Endodermal cell (in vitro differentiated cells): ENCODE measurements at places on chromosomes 7 and 10. TPM values are rescaled to one million over a fixed set of nuclear protein-coding genes. Genes with fewer than 3 reads are reported as not detected.

The ADRA2A gene
- 0.13 and 0.27 TPM in 2 replicates for total RNA-seq

The FAM13C gene
- 2.5 to 8.5 TPM (median 2.7 TPM) in 3 replicates for total RNA-seq

The RPEL1 gene
- total RNA-seq = not detected in 2 replicates

GRCh38 chr10:49609006-49609282 lies 1.2 kb upstream of the SLC18A3 start:
- DNase-seq = peak; percentile 68

DNA sequence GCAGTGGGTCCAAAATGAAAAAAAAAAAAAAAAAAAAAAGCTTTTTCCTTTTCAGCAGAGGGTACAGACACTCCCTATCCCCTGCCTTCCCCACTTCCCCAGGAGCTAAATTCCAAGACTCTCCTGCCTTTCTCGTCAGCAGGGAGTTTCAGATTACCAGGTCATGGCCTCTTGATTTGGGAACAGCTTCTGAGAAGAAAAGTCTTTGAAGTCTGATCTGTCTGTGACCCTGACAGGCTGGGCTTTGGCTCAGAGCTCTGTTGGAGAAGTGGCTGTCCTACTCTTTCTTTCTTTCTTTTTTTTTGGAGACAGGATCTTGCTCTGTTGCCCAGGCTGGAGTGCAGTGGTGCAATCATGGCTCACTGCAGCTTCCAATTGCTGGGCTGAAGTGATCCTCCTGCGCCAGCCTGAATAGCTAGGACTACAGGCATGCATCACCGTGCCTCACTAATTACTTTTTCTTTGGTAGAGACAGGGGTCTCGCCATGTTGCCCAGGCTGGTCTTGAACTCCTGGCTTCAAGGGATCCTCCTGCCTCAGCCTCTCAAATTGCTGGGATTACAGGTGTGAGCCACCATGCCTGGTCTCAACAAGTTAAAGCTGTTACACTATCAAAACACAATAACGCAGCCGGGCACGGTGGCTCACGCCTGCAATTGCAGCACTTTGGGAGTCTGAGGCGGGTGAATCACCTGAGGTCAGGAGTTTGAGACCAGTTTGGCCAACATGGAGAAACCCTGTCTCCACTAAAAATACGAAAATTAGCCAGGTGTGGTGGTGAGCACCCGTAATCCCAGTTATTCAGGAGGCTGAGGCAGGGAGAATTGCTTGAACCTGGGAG lies 59.9 kb downstream of the COL26A1 start:
- DNase-seq = no peak

DNA sequence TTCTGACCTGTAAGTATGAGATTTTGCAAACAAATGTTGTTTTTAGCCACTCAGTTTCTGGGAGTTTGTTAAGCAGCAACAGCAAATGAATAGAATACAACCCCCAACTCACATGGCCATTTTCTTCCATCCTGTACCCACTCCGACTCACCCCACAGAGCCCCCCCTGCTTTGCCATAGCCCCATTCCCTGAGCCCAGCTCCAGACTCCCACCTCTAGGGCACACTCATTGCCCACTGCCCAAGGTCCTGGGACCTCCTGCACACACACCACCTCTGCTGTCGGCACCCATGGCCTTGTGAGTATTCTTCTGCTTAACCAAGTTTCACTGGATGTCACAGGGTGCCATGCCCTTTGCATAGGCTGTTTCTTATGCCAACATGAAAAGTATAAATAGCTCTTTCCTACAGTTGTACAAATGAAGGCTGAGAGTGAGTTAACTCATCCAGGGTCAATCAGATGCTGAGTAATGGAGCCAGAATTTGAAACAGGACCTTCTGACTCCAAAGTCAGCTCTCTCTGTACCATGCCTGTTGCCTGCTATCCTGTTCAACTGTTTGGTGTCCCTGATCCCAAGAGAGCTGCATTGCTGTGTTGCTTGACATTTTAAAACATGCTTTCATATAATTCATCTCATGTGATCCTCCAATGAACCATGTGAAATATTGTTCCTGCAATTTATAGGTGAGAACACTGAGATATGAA lies 367.8 kb upstream of the ZMIZ1 start:
- peak; percentile 22 for DNase-seq

- DNase-seq = no peak
These were observed 38.7 kb upstream of the GSAP start for GRCh38 chr7:77454802-77455201.

- peak; percentile 90 for DNase-seq
These were observed 31.0 kb downstream of the AMZ1 start for GRCh38 chr7:2719007-2719406.

DNA sequence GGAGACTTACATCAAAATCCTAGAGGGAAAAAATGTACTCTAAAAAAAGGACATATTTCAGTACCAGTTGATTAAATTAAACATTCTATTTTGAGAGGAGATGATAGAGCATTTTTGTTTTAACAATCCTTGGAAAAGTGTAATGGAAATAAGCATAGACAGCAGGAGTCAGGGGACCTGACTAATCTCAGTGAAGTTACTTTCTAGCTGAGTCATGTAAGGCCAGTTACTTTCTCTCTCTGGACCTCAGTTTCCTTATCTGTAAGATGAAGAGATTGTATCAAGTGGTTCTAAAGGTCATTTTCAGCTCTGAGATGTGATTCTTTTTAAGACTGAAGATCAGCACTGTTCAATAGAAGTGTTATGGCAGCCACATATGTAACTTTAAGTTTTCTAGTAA lies 44.1 kb downstream of the VTI1A start:
- no peak for DNase-seq

- DNase-seq = no peak
These were observed 21.8 kb upstream of the SEMA3C start for GRCh38 chr7:80940539-80941207.

DNA sequence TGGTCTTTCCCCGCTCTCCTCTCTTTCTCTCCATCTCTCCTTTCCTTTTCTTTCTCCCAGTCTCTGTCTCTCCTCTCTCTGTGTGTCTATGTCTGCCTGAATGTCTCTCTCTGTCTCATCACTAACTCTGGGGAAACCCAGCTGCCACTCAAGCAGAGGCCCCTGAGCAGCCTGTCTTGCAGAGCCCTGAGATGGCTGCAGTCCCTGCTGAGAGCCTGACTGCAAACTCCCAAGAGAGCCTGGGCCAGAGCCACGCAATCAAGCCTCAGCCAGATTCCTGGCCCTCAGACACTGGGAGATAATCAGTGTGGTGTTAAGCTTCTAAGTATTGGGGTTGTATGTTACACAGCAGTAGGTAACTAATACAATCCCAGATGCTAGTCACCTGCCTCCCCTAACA lies 91.5 kb downstream of the PAXIP1 start:
- DNase-seq = no peak
